ENCODE measurements at places on chromosomes 11 and 22. TPM values are rescaled to one million over a fixed set of nuclear protein-coding genes. Genes with fewer than 3 reads are reported as not detected.

Gene TMPRSS4
- total RNA-seq, result not detected

Gene HEPHL1
- total RNA-seq, result not detected

Gene KLHDC7B
- total RNA-seq, result not detected

Gene CRYBB3
- total RNA-seq, result not detected

Gene PTGDR2
- total RNA-seq, result 6.8 TPM
